ENCODE measurements at places on chromosomes 5 and 9.

DNA sequence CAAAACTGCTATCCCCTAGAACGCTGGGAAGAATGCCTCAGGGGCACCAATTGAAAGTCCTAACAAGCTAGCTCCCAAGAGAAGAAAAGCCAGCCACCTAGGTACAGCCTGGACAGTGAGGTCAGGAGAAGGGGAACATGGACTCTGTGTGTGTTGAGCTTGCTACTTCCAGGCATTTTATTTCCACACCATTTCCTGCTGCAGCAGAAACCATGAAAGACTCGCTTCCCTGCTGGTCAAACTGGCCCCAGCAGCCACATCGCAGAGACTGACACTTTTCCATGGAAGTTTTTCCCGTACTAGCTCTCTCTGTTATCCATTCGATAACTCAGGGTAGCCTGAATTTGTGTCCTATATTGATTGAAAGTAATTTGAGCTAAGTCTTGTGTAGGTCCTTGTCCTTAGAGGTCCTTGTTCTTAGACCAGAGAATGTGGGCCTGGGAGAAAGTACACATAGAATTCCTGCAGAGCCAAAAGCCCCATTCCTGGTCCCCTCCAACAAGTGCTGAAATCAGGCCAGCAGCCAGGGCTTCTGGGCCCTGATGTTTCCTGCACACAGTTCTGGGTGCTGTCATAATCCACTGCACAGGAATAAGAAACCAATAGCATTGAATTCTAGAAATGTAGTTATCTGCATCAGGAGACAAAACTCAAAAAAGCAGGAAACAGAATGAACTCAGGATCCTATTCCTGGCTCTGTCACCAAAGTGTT lies 96.6 kb downstream of the BRINP1 start:
- DNase-seq, result no peak

- peak; percentile 62 for DNase-seq
These were observed 104.3 kb downstream of the CEMIP2 start for GRCh38 chr9:71663931-71664459.

DNA sequence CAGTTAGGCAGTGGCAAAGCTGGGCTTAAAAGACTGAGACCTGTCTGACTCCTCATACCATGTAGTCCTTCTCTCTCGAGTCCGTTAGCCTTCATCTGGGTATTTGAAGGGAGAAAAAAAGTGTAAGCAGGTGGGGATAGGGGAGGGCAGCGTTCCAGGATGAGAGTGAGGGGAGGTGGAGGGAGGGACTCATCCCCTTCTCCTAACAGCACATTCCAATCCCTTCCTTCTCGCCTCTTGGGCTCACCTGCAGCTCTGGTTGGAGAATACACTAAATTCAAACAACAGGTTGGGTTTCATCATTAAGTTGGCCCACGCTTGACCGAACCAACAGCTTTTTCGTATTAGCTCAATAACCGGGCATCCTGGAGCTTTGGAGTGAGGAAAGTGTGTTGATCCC lies 3.6 kb downstream of the NEURL1B start:
- DNase-seq, result no peak

GRCh38 chr5:89582768-89583339 lies 699.9 kb upstream of the MEF2C start:
- no peak for DNase-seq

- DNase-seq, result peak; percentile 65
These were observed at the start of gene MPDZ for GRCh38 chr9:13279284-13280141. MPDZ (minus strand) TSS chr9:13279692; CDS start chr9:13250315, 29,377 bp downstream.

DNA sequence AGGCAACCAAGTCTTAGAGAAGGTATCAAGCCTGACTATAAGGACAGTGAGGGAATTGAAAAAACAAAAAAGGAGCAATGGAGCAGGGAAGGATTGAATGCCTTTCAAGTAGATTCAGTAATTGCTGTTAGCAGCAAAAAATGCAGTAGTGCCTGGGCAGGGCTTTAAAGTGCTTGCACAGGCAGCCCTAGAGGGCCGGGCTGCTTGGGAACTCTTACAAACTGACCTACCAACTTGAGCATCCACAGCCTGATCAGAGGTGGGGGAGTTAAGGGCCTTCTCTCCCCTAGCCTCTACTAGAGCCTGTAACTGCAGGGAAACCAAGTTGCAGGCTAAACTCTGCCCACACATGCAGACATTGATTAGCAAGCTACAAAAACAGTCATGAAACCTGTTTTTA lies 19.4 kb downstream of the FXN start:
- no peak for DNase-seq

DNA sequence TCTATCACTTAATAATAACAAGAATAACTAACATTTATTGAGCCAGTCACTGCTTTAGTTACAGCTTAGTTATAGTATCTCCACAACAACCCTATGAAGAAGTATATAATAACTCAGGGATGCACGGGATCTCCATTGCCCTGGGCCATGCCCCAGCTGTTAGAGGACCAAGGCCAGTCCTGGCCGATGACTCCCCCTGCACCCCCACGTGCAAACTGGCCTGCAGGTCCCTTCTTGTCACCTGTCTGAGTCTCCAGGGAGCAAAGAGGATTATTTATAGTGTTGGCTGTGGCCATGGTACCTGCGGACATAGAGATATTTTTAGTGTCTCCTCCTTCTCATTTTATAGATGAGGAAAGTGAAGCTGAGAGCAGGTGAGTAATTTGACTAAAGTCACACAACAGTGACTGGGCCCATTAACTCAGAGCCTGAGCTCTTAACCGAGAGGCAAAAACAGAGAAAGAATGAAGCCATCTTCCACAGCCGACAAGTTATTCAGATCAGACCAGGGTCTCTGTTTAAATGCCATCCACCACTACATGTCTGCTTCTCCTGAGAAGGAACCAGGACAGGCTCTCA lies 94.4 kb downstream of the TMEM215 start:
- DNase-seq, result no peak

GRCh38 chr5:125023673-125024072 lies 277.2 kb upstream of the ZNF608 start:
- DNase-seq, result no peak

DNA sequence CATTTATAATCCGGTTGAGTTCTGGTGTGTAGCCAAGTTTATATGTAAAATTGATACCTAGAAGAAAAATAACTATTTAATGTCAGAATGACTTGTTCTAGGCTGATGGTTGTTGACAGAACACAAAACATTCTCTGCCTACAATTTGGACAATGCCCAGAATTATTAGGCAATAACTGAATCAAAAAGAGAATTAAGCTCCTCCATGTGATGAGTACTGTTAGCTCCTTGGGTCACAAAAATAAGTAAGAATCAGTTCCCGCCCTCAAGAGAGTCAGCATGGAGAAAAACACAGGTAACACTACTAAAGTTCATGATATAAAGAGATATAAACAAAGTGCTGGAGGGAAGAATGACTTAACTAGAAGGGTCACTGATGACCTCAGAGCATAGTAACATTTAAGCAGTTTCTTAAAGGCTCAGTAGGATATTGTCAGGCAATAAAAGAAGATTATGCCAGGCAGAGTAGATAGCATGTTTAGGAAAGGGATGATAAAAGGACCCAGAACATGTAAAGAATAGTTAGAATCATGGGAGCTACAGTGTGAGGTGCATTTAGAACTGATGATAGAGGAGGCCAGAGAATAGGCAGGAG lies 200.5 kb upstream of the ACTBL2 start:
- DNase-seq, result no peak

- DNase-seq, result no peak
These were observed 282.5 kb downstream of the GADD45G start for GRCh38 chr9:89887286-89887685.

DNA sequence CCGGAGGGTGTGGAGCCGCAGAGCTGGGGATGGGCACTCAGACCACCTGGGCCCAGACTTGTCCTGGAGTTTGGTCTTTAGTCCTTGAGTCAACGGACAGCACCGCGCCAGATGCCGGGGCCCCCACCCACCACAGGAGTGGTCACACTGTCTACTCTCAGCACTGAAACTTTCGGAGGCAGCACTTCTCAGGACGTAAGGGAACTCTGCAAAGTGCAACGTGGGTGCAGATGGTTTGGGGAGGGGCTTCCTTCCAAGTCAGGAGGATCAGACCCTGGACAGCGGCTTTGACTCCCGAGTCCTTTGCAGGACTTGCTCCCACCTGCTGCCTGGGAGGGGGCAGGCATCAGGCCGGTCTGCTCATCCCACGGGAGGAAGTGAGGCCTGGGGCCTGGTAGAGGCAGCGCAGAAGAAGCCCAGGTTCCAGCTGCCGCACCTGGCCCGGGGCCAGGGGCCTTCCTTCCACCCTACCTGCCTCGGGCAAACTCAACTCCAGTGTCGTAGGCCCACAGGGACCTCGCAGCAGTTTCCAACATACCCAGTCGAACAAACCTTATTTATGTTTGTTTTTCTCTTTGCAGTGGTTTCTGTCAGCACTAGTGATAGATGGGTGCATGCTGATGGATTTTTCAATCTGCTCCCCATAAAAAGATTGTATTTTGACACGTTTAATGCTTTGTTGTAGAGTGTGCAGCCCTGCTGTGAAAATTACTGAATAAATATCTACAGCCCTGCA lies 149.8 kb upstream of the PPP1R26 start:
- DNase-seq, result no peak

DNA sequence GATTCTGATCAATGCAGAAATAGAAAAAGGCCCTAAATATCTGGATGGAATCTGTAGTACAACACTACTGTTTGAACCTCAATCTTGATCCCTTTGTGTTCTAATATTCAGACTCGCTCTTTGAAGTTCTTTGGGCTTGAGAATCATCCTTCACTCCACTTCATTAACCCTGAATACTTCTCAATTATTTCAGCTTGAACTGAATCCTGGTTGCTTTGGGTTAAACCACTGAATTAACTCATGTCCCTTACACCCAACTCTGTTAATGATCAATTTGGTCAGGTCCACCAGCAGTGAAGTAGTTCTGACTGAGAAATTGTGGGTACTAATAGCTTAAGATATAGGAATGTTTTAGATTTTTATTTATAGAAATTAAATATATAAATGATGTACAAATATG lies 1707.2 kb upstream of the ACO1 start:
- no peak for DNase-seq

GRCh38 chr9:134337469-134337868 lies 11.2 kb downstream of the RXRA start:
- no peak for DNase-seq

DNA sequence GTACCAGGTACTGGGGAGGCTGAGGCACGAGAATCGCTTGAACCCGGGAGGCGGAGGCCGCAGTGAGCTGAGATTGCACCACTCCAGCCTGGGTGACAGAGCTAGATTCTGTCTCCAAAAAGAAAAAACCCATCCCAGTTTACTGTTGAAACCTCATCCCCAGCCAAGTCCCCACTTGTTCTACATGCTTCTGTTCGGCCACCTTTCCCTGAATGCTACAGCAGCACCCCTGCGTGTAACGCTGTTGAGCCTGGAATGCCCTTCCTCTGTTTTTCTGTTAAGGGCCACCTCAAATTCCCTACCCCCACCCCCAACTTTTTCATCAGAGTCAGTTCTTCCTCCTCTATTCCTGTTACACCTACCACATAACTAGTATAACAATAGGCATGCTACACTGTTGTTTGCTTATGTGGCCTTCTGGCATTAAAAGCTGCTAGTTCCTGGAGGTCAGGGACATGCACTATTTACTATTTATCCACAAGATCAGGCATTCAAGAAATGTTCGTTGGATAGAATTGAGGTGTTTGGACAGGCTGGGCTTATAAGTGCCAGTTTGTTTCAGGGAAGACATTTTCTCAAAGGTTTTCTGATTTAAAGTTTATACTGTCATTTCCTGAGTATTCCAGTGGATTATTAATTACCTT lies 47.1 kb upstream of the C5orf47 start:
- DNase-seq, result no peak

DNA sequence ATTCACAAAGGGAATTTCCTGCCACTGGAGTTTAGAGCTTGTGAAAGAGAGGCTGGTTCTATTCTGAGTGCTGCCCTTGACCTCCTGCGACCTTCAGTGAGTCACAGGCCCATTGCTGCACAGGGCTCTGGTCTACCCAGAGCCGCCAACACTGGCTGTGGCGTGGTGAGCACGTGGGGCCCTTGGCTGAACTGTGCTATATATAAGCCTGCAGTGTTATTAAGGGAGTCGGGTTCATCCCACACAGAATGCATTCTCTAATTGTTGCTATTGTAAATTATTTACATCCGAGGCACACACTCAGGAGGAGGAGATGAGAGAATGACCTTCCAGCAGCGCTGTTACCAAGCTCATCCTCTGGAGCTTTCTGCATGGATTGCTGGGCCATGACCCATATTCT lies 47.1 kb downstream of the BRINP1 start:
- DNase-seq, result no peak

GRCh38 chr5:5063533-5063953 lies 76.6 kb upstream of the ADAMTS16 start:
- DNase-seq, result no peak

DNA sequence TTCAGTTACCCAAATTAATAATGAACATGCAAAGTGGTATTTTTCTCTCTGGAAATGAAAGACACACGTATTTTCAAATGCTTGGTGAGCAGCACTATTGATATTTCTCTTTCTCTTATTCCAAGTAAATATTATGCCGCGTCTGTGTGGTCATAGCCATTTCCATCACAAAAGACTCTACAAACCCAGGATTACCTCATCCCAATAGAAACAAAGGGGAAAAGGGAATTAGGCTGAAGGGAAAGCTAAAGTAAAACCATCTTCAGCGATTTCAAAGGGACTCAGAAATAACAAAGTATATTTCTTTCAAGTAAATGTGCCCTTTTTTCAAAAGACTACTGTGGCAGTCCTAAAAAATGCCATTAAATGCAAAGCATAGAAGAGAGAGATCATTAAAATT lies 62.0 kb upstream of the FST start:
- DNase-seq, result peak; percentile 12

DNA sequence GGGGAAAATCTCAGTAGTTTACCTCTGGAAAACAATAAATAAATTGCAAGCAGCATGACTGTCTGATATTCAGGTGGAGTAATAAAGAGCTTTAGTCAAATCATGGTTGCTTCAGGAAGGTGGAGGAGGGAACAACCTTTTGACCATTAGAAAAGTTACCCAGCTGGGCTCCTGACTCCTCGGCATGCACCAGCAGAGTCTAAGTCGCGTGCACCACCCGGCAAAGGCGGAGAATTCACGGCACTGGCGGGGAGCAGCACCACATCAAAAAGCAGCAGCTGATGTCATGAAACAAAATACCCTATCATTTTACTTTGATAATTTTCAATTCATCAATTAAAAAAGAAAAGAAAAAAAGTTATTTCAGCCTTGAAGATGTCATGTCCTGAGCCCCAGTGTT lies 34.6 kb downstream of the EBF1 start:
- no peak for DNase-seq

DNA sequence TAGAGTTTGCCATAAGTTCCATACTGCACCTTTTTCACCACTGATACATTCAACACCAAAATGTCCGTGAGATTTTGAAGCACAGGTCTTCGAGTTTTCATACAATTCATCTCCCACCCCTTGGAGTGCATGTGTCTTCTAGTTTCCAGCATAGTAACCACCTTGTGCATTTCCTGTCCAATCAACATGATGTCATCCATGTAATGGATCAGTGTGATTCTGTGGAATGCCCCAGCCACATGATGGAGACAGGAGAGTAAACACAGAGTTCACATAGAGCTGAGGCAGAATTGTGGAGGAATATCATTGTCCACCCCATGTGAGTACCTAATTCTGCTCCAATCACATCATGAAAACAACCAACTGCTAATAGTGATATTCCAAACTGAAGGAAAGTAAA lies 441.5 kb upstream of the CDH6 start:
- no peak for DNase-seq

- no peak for DNase-seq
These were observed 73.0 kb downstream of the EHMT1 start for GRCh38 chr9:137691646-137692351.

- DNase-seq, result no peak
These were observed 9.1 kb upstream of the ERMP1 start for GRCh38 chr9:5841771-5842573.
